ENCODE measurements at places on chromosomes 12 and 14. TPM values are rescaled to one million over a fixed set of nuclear protein-coding genes. Genes with fewer than 3 reads are reported as not detected.

The JPH4 gene
- 1.1 TPM for total RNA-seq

DNA sequence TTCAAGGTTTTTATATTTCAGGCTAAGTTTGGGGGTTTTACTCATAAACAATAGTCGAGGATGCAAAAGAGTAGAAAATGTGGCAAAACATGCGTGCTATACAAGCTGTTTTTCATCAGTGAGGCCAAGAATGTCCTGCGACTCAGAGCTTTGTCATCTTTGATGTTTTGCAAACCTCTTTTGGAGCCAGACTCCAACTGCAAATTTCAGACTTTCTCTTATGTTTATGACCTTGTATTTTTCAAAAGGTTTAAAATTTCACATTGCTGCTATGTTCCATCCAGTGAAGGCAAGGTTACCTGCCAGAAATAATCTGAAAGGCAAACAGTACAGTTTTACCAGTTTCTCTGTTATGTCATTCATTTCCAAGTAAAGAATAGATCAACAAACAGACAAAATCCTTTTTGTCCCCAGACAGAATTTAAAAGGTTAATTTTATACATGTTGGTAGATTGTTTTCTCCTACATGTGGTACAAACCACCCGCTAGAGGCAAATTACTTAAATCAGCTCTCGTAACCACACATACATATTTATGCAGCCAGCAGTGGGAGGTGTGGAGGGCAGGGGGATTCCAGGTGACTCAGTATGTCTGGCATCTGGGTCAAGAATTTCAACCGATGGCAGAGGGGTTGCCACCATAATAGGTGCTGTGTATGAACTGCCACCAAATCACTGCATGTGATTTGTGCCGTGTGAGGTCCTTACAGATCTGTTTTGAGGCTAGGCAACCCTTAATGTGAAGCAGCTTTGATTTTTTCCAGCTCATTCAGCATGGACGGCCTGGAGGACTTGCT, 119.8 kb upstream of the CPM start:
- DNase-seq, result peak; percentile 71

DNA sequence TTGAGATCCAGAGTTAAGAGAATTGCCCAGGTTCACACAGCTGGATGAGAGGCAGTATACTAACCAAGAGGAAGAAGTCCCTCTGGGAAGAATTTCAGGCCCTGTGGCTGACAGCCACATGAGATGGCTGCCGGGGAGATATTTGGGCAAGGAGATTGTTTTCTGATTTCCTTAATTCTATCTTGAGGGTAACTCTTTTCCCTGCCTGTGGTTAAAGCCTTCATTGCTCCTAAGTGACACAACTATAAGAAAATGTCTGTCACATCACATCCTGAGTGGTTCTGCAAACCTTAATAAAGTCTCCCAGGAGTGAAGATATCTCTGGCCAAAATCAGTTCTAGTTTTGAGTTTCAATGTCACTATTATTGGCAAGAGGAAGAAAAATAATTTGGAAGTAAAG, 9.6 kb downstream of the ARHGDIB start:
- no peak for DNase-seq

- DNase-seq, result no peak
Observed at GRCh38 chr14:102541771-102542170, 32.2 kb upstream of the ANKRD9 start.

- DNase-seq, result no peak
Observed at GRCh38 chr12:30756074-30756473, 1.3 kb upstream of the CAPRIN2 start.

All from tongue (tissue), 3 donors.